HFFc6 (cell line): ENCODE measurements at places on chromosomes 13 and 19. TPM values are rescaled to one million over a fixed set of nuclear protein-coding genes. Genes with fewer than 3 reads are reported as not detected.

- no peak for DNase-seq
Measured at GRCh38 chr19:38033658-38034491, 126.9 kb downstream of the SIPA1L3 start.

DNA sequence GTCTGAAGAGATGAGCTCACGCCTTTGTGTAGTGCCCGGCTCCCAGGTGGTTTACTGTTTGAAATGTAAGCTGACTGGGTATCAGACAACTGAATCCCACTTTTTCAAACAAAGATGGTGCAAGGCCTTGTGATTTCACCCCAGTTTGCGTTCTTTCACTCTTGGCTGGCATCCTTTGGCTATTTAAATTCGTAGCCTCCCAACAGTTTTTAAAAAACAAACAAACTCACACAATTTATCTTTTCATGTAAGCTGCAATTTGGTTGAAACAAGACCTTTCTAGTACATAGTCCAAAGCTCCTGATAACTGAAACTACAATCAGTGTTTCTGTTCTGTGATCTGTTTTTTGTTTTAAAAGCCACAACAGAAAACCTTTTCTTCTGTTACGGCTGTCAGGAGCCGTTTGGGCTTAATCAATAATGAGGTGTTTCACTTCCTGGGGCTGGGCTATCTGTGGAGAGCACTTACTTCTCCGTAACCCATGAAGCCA, 65.1 kb upstream of the NPAS1 start:
- no peak for DNase-seq

GRCh38 chr19:43913383-43913782, 21.7 kb downstream of the ZNF45 start:
- no peak for DNase-seq

- no peak for DNase-seq
Measured at GRCh38 chr19:40872209-40872608, 9.8 kb downstream of the CYP2A7 start.

DNA sequence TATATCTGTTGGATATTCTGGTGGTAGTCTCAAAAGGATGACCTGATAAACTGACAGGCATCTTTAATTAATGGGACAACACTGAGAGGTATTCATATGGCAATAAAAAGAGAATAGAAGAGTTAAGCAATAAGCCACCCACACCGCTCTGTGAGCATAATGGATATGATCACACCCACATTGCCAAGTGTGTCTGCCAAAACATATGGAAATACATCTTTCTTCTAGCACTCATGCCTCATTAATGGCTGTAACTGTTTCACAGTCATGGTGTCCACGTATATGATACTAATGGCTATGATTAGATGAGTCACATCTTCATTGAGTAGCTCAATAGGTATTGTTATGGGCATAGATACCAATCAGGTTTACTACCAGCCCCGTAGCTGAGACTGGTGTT, 13.1 kb downstream of the IGFL3 start:
- no peak for DNase-seq

GRCh38 chr19:13808856-13809255, 13.6 kb downstream of the ZSWIM4 start:
- DNase-seq, result no peak

Gene DZIP1
- 38.2 to 43.8 TPM (median 42.1 TPM) in 3 replicates for total RNA-seq
